ENCODE measurements at places on chromosomes 13 and 19.

- no peak for DNase-seq
These were observed 3.5 kb downstream of the JSRP1 start for GRCh38 chr19:2252797-2253105.

- DNase-seq = no peak
These were observed 41.1 kb upstream of the MRI1 start for GRCh38 chr19:13723206-13723605.

DNA sequence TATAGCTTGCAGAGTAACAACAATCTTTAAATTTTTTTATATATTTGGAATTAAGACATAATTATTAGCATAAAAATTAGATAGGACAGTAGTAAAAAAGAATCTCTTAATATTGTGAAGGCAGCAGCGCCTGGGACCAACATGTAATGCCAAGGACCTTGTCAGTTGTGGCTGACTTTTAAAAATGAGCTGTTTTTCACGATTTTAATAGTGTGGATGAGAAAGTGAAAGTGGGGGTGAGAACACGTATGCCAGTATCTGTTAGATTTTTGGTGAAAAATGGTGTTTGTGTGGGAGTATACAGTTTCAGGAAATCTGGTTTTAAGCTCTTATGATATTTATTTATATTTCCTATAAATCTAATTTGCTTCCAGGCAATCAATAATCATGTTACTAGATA lies 125.2 kb downstream of the LMO7 start:
- no peak for DNase-seq

DNA sequence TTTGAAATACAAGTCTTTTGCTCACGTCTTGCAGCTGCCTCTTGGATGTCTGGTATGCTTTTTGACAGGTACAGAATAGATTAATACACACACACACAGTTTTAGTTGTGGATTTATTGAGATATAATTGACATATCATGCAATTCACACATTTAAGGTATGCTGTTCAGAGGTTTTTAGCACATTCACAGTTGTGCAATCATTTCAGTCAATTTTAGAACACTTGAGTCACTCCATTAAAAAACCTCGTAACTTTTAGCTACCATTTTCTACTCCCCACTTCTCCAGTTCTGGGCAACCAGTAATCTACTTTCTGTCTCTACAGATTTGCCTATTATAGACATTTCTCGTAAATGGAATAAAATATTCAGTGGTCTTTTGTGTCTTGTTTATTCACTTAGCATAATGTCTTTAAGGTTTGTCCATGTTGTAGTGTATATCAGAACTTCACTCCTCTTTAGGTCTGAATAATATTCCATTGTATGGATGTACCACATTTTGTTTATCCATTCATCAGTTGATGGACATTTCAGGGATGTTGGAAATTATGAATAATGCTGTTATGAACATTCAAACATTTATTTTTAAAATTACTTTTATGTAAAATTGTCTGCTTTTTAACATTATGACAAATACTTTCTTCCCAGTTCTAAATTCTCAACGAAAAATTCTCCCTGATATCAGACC lies 2.5 kb upstream of the ZMYM2 start:
- no peak for DNase-seq

DNA sequence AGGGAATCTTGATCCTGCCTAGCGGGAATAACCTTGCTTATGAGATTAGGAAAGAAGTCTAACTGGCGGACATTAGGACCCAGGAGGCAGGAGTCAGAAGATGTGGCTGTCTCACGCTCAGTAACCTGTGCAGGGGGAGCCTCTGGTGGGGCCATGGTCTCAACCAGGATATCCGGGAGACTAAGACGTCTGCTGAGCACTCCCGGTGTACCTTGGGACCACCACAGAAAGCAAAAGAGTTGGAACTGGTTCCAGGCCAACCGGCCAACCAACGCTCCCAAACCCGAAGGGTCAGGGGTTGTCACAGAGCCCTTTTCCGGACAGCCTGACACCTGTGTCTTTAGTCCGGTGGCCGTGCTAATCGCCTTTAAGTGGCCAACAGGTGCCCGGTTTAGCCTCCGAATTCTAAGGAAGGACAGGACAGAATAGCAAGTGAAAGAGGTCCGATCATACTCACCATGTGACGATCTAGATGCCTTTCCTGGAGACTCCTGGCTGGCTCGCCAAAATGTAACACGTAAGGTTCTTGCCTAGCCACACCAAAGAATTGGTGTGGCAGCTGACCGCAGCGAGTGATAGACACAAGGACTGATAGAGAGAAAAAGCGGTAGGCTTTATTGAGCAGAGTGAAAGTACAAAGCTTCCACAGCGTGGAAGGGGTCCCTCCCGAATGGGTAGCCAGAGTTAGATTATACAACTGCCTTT lies 103.9 kb upstream of the DIAPH3 start:
- DNase-seq = no peak

DNA sequence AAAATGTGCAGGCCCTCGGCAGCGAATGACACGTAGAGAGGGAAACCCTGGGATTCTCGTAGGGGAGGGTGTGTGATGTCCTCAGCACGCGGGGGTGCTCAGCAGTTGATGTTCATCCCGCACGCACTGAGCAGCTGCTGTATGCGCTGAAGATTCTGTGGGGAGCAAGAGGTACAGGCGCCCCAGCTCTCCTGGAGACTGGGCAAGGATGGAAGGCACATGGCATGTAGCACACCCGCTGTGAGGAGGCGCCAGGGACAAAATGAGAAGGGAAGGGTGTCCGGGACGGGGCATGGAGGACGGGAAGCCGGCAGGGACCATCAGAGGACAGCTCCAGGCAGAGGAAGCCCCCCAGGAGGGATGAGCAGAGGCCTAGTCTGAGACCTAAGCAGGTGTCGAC lies 15.4 kb downstream of the ATP11A start:
- DNase-seq = no peak

GRCh38 chr13:91052876-91053275 lies 294.6 kb upstream of the MIR17HG start:
- DNase-seq = no peak

DNA sequence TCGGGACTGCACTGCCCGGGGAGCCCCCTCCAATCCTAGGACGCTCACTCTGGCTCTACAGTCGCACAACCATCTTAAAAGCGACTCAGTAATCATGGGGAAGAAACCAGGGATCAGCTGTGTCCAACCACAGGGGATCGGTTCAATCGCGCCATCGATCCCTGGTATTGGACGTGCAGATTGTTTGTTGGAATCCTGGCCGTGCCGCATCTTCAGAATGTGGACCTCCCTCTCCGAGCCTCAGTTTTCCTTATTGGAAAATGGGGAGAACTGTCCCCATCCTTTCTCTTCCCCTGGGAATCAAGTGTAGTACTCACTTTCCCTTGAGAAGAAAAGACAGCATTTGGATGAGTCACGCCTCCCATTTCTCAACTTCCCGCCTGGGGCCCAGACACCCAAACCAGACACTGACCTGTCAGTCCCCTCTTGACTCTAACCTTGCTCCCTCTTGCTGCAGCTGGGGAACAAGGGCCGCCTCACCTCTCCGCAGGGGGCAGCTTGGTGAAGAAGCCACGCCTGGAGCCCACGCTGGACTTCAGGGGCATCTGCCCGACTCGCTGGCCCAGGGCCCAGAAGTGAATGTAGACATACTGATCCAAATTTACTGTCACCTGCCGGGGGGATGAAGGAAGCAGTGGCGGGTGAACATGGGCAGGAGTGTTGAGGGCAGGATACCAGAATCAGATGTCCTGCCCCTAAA lies 17.6 kb downstream of the EMP3 start:
- DNase-seq = no peak

DNA sequence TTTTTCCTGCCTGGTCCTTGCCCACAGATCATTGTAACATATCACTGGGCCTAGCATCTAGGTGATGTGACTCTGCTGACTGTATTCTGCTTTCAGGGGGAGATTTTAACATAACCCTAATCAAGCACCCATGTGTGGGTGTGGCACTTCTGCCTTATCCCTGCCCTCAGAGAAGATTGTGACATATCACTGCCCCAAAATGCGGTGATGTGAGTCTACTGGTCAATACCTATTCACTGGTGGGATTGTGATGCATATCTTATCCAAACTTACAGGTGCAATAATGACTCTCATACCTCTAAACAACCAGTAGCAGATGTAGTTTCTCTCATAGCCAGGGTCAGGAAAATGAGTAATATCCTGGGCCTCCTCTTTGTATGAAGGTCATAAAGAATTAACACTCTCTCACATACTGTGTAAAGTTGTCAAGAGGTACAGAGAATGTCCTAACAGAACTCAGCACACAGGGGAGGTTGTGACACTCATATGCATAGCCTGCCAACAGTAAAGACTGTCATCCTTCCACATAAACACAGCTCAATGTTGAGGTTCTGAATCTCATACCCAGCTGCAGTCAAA lies 12.1 kb upstream of the ZNF681 start:
- DNase-seq = no peak

GRCh38 chr19:47651132-47651531 lies 42.2 kb downstream of the BICRA start:
- DNase-seq = no peak

DNA sequence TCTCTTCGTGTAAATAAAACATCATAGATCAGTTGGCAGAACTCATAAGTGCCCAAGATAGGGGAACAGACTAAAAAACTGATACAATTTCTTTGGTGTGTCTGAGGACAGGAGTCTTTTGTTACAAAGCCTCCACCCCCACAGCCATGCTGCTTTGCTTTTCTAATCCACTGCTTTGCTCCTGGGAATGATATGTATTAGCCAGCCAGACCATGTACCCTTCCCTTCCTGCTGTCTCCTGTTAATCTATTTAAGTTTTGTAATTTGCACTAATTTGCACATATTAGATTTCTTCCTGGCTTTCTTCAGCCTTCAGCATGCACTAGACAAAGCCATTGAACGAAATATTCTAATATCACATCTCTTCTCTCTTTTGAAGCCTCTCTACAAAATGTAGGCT lies 130.5 kb downstream of the MAB21L1 start:
- DNase-seq = no peak

DNA sequence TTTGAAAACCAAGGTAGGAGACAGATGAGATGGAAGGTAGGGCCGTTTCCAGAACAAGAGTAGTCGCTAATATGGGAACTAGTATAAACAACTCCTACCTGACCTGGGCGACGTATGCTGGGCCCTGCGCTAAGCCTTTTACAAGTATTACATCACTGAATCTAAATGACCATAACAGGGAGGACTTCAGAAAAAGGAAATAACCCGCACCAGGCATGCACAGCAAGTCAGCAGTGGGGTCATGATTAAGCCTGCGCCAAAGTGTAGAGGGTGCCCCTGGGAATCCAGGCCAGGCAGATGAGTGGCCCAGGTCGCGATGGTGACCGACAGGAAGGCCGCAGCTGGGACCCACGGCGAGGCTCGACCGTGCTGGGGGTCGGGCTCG lies 613 bp downstream of the ATP13A1 start:
- no peak for DNase-seq

GRCh38 chr13:100045355-100045754 lies 43.5 kb upstream of the PCCA start:
- no peak for DNase-seq

DNA sequence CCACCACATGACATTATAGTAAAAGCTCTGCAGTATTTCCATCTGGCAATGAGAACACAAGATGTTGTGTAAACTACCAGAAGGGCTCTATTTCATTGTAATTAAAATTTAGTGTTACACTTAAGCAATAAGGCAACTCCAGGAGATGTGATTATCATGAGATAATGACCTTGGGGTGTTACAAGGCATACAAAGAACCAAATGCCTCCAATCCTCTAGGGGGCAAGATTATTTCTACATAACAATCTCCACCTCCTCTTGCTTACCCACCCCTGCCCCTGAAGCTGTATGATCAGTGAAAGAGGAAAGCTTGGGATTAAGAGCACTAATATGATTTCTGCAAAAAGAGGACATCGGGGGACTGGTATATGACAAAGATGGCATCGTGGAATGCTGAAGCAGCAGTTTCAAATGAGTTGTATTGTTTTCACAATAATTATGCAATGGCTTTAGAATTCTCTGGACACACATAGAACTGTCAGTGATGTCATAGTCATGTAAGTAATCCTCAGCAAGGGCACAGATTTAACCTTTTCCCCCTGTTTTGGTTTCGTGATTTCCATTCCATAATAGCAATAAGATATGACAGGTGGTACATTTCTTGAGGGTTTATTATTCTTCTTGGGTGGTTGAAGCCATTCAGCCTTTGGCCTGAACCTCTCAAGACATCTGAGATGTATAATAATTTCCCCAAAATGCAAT lies 295.3 kb downstream of the MZT1 start:
- DNase-seq = no peak

- DNase-seq = peak; percentile 49
These were observed 40.8 kb downstream of the IER2 start for GRCh38 chr19:13190781-13191540.
